HEK293T (cell line): ENCODE measurements at places on chromosomes 7 and 10.

GRCh38 chr10:60003651-60004523 lies 97.5 kb upstream of the CCDC6 start:
- no peak for DNase-seq

DNA sequence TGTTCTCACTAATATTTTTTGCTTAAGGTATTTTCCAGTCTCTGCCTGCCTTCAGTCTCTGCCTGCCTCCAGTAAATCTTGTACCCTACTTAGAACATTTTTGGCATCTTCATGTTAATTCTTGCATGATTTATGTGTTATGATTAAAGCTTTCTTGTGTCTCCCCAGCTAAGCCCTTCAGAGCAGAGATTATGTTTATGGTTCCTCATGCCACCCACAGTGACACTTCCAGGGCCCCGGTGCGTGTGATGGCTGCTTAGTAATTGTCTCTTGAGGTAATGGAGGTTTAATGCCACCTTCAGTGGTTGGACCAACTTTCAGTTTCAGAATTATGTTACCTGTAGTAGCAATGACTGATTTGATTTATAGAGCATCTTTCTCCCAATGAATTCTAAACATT lies 70.6 kb upstream of the MET start:
- DNase-seq = no peak

DNA sequence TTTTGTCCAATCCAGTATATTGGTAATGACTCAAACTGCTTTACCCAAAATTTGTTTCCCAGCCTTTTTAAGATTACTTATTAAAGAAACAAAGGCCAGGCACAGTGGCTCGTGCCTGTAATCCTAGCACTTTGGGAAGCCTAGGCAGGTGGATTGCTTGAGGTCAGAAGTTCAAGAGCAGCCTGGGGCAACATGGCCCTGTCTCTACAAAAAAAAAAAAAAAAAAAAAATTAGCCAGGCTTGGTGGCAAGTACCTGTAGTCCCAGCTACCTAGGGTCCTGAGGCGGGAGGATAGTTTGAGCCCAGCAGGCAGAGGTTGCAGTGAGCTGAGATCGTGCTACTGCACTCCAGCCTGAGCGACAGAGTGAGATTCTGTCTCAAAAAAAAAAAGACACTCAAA lies 7.0 kb upstream of the ARHGAP12 start:
- DNase-seq = no peak

DNA sequence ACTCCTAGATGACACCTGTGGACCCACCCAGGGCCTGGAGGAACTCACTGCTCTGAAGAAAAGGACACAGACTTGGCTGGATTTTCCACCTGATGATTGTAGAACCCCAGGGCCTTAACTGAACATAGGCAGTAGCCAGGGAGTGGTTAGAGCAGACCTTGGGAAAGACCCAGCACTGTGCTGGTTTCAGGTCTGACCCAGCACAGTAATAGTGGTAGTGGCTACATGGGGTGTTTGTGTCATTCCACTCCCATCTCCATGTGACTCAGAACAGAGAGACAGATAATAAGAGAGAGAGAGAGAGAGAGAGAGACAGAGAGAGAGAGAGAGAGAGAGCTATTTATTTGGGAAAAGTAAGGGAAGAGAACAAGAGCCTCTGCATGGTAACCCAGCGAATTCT lies 239.1 kb upstream of the MEOX2 start:
- no peak for DNase-seq

- DNase-seq = no peak
These were observed 130.6 kb upstream of the NPVF start for GRCh38 chr7:25358926-25359325.

DNA sequence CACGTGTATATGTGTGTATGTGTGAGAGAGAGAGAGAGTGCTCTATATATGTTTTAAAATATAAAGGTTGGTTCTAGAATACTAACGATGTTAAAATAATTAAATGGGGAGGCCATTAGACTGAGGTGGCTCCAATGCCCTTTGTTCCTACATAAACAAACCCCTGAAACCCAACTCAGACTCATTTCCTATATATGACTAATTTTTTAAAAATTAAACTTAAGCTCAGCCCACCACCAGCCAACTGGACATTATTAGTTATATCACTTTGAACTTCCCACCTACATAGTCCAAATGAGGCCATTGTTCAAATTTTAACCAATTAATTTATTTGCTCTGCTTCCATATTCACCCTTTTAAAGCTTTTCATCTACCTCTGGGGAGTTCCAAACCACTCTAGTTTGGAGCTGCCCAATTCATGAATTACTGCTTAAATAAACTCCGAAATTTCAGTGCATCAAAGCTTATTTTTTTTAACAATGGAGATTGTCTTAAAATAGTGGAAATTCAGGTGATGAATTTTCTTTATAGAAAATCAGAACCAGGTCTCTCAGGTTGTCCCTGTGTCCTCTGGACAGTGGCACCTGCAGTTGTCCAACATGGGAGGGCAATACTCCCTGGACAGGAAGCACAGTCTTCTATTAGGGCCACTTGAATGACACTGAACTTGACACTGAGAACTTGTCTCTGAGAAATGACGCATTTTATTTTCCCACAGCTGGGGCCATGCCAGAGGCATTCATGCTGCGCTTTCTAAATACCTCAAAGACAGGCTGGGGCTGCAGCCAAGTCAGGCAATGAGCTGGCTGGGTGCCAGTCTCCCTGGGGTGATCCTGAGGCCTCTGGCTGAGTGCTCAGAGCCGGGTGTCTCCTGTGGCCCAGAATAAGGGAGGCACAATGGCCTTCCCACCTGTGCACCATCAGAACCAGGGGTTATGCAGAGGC lies 109.5 kb upstream of the TMEM72 start:
- peak; percentile 21 for DNase-seq

DNA sequence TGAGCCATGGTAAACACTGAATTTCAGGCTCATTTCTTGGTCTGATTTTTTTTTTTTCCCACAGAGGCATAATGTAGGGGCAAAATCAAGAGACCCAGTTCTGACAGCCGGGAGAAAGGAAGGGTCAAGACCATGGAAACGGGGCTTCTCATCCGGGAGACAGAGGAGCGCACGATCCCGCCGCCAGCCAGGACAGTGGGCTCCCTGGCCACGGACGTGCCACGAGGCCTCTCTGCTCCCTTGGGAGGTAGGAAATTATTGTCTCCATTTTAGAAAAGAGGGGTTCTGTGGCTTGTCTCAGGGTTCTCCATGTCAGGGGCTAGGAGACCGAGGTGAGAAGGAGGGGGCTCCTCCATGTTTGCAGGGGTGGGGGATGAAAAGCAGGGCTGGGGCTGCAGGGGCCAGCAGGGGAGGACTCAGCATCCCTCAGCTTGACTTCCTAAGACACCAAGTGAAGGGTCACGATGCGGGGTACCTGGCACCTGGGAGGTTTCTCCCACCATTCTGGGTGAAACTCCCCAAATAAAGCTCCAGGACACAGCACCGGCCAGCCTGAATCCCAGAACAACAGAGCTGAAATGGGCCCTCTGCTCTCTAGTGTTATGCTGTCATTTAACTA lies 37.6 kb downstream of the PPIF start:
- DNase-seq = no peak

DNA sequence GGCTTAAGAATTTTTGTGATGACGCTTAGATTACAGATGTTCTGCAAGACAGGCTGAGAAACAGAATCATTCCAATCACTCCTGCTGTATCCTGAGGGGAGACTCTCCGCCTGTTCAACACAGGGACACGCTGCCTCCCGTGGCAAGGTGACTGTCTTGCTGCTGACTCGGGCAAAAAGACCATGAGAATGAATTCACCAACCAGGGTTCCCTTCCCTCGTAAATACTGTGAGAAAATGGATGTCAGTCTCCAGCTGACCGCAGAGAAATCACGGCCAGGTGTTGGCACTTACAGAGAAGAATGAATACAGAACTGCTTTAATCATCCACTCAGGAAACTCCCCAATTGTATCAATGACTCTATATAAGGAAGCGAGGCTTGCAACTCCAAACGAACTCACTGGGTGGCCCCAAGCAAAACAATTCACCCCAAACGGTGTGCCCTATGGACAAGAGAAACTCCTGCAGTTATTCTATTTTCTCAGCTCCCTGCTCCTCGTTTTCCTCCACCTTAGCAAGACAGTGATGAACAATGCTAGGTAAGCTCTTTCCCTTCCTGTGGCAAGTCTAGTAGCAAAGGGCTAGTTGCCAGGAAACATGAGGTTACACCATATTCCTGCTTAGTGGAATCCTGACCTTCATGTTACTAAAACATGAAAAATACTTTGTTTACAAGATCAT lies 22.8 kb downstream of the GNA12 start:
- peak; percentile 39 for DNase-seq

- DNase-seq = no peak
These were observed 221.2 kb downstream of the ADRA2A start for GRCh38 chr10:111298031-111298430.

GRCh38 chr7:154978017-154978416 lies 24.9 kb downstream of the PAXIP1 start:
- no peak for DNase-seq

- no peak for DNase-seq
These were observed 27.6 kb downstream of the SGPL1 start for GRCh38 chr10:70843333-70843732.

- DNase-seq = no peak
These were observed 385.5 kb downstream of the SEMA3D start for GRCh38 chr7:84801396-84801795.

DNA sequence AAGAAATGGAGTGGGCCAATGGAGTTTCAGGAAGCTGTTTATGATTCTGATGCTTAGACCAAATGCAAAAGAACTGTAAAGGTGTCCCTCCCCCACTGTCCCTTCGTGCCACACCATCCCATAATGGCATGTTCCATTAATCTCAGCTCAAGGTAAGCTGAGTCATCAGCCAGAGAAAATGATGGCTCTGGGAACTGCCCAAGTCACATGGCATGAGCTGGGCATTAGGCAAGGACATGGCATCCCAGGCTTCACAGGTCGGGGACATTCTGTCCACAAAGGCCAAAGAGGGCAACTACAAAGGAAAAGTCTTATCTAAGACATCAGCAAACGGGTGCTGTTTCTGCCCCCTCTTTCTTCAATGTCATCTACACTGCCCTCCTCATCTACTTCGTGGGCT lies 44.9 kb downstream of the DLG5 start:
- no peak for DNase-seq

DNA sequence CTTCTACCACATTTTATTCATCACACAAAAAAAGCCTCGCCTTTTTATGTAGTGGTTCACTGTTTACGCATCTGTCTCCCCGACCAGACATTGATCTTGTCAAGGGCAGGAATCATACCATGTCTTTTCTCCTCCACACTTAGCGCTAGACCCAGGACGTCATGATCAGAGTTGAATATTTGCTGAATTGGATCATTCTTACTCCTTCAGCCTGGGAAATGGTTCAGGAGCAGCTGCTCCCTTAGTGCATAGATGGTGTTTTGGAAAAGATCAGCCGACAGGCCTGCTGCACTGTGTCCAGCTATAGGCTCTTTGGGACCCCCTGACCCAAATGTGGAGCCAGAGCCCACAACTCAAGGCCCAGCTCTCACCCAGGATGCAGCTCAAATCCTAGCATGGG lies 249.1 kb upstream of the TMEM72 start:
- no peak for DNase-seq

GRCh38 chr10:69864321-69864720 lies 62.6 kb downstream of the COL13A1 start:
- no peak for DNase-seq

DNA sequence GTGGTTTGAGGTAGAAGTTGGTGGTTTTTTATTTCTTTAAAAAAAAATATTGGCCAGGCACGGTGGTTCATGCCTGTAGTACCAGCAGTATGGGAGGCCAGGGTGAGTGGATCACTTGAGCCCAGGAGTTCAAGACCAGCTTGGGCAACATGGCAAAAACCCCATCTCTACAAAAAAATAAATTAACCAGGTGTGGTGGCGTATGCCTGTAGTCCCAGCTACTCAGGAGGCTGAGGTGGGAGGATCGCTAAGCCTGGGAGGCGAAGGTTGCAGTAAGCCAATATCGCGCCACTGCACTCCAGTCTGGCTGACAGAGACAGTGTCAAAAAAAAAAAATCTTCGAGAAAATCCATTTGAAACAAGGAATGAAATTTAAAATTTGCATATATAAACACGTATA lies 1.1 kb downstream of the IL2RA start:
- no peak for DNase-seq

DNA sequence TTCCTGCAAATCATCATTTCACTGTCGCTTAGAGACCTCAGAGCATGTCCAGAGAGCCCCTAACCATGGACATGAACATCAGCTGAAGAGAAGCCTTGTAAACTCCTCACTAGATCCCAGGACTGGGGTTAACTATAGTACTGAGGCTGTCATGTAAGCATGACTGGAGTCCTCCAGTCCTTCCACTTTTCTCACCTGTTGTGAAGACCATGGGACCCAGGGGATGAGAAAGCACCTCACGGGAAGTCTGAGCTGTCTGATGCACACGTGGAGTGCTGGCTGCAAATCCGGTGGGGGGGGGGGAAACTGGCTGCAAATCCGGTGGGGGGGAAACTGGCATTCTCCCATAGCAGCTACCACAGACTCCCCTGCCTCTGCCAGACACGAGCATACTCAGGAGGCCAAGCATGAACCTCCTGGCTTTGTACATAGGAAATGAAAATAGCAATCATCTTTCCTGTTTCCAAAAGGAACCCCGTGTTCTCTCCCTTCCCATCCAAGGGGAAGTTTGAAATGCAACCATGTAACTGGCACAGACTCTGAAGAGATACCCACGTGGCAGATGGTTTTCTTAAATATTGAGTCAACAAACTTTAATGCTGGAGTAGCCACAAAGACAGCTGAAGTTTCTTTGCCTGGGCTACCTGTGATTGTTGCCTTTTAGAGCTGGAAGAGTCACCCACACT lies 261.4 kb downstream of the ZMYND11 start:
- no peak for DNase-seq

DNA sequence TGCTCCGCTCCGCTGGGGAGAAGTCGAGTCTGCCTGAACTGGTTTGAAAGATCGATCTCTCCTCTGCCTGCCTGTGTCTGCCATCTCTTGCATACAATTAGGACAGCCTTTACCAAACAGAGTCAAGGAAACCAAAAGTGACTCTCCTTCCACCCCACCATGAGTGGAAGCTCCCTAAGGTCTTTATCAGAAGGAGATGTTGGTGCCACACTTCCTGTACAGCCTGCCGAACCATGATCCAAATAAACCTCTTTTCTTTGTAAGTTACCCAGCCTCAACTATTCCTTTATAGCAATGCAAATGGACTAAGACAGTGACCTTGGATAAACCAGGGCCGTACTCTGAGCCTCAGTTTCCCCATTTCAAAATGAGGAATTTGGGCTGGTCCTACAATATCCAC lies 106.3 kb upstream of the GDF10 start:
- DNase-seq = no peak

- DNase-seq = no peak
These were observed 341.1 kb downstream of the GRID1 start for GRCh38 chr10:86025509-86025908.

DNA sequence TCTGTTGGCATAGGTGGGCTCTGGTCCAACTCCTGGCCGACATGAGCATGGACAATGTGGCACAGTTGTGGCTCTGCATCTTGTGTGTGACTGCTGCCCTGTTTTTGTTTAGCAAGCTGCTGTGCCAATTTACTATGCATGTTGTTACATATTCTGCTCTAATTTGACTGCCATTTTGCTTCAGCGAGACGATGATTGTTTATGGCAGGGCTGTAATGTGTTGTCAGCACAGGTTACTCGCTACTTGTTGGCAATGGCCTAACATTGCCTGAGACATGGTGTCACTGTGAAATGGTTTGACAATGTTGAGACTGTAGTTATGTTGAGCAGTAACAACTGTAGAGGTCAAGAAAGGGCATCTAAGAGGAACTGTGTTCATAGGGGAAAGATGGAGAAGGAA lies 659.6 kb downstream of the AUTS2 start:
- no peak for DNase-seq
